ENCODE measurements at places on chromosomes 6 and 20.

GRCh38 chr20:32441638-32442037 lies 83.5 kb downstream of the ASXL1 start:
- DNase-seq = no peak

DNA sequence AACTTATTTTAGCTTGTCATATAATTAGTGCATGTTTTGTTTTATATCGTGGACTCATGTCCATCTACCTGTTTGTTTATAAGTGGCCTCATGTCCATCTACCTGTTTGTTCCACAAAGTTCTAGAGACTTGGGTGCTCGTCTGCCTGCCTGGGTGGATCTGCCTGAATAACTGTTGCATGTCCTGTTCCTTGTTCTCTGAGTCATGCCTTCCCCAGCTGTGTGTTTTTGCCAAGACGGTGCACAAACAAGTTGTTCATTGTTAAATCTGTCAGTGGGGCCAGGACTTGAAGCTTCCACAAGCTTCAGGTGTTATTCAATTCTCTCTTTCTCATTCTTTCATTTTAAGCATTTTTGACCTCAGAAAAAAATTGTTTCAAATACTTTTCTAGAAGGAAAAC lies 358.0 kb upstream of the CITED2 start:
- no peak for DNase-seq

- peak; percentile 39 for DNase-seq
Measured at GRCh38 chr6:36131511-36132245, 1.4 kb downstream of the MAPK13 start.

DNA sequence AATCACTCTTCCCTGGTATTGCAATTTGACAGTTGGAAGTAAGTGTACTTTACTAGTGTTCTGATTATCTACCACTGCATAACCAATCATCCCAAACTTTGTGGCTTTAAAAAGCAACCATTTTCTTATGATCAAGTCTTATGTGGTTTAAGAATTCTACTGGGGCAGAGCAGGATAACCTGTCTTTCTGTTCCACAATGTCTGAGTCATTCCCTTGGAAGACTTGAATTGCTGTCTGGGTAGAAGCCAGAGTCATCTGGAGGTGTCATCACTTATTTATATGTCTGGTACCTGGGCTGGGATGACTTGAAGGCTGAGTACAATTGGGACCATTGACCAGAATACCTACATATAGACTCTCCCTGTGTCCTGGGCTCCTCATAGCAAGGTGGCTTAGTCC lies 644.3 kb downstream of the HDGFL1 start:
- DNase-seq = no peak

DNA sequence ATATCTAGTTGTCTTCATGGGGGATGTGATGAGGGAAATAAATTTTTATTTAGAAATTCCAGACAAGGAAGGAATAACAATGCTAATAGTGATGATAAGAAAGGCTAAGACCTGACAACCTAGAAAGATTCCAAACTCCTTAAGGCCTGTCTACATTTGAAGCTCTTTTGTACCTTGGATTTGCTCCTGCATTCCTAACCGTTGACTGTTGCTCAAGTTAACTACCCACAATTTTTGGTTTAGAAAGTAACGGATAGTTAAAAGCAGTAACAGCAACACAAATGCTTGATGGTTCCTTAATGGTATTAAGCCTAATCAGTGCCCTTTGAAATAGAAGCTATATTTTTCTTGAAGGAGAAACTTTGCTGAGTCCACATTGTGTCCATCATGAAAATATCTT lies 52.9 kb downstream of the TRMT11 start:
- DNase-seq = no peak

DNA sequence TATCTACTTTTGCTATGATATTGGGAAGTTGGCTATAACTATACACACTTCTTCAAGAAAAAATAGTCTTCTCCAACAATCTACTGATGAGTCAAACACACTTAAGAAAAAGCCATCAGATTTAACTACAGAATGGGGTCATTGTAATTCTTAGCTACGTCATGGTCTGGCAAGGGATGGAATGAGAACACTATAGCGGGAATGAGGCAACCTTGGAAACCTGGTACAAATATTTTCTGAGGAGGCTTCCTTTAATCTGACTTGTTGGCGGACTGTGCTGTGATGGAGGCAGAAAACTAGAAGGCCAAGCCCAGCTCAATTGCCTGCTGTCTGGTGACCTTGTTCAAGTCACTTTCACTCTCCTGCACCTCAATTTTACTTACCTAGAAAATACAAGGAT lies 586.8 kb upstream of the JAG1 start:
- DNase-seq = no peak

DNA sequence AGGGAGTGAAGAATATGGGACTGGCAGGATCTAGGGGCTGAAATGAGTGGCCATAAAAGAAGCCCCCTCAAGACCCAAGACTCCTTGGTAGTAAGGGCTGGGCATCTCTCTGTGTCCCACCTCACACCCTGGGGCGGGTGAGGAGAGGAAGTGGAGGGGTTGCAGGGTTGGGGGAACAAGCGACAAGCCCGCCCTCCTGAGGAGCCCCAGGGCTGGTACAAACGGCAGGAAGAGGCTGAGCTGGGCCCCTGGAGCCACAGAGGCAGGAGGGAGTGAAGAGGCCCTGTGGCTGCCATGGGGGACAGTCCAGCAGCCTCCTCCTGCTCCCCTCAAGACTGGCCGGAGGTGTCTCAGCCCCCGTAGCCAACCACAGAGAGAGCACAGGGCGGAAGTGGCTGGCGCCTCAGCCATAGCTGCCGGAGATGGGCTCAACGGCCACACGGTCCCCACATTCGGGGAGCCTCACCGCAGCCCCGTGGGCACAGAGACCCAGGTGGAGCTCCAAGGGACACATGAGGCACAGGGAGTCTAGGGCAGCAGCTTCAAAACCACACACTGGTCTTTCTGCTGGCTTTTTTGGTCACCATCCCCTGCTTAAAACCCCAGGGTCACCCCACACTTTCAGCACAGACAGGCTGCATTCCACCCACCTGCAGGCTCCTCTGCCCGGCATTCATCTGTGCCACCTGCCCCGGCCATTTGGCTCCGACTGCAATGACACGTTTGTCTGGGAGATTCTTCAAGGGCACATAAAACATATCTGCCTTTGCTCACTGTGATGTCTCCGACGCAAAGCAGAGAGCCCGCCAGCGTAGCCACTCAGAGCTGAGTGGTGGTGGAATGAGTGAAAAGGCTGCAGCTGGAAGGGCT lies 524 bp downstream of the C20orf203 start:
- DNase-seq = no peak

DNA sequence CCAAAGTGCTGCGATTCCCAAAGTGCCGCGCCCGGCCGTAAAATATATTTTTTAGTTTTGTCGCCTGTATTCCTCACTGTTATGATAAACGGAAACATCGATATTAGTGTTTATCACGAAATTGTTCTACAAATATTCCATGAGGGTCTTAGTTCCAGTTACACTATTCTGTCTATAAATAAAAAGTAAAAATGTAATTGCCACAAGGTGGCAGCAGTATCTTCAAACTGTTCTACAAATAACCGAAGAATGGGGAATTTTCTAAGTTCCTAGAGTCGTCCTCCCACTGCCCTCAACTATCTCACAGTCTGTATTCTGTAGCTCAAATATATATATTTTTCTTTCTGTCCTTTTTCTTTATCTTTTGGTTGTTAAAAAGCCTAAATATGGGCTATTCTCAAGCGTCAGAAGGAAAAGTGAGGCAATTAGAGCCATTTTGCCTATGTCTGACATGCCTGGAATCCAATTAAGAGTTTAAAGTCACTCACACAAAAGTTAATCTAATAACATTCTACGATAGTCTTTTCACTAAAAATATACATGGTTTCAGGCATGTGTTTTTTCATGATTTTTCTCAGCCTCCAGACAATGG lies 14.2 kb upstream of the FAM162B start:
- DNase-seq = peak; percentile 6

DNA sequence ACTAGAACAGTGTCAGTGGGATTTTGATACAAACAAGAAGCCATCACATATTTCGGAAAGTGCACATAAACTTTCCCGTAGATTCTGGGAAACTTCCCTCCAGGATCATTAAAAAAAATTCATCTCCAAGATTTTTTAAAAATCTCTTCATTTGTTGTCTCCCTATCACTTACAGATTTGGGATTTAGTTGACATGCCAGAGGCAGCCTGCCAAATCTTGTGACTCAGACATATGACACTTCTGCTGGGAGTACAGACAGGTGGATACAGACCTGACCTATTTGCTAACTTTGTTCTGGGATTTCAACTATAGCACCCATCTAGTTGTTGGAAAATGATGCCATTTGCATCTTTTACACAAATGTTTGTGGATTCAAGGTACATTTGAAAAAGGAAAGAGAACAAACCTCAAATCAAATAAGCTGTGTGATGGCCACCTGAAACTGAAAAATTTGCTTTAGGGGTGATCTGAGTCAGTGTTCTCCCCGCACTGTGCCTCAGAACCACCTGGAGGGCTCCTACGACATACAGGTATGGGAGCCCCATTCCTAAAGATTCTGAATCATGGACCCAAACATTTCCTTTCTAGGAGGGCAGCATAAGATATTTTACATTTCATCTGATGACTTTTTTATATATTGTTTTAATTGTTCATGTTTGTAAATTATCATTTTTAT lies 21.9 kb upstream of the CD2AP start:
- no peak for DNase-seq

DNA sequence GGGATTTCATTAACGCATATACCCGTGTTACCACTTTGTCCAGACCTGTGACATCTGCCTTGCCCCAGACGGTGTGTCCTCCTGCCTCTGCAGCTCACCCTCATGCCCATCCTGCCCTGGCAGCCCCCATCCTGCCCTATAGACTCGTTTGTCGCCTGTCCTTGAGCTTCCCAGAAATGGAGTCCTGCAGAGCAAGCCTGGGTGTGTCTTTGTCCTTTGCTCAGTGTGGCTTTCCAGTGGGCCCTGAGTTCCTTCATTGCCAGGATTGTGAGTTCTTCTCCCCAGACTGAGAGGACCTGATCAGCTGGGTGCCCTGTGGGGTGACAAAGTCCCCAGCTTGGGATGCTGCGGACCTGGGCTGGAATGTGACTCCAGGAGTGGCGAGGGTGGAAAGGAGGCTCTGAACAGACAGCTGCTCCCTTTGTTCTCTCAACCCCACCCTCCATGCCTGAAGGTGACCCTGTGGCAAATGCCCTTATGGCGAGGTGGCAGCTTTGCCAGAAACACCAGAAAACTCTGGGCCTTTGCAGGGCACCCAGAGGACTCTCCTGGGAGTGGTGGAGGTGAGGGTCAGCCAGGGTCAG lies 2.4 kb upstream of the CST3 start:
- no peak for DNase-seq

All from NCI-H1436 treated with DMSO at 0.1 percent for 48 hours (cell line).